ENCODE measurements at places on chromosomes 11 and 22.

DNA sequence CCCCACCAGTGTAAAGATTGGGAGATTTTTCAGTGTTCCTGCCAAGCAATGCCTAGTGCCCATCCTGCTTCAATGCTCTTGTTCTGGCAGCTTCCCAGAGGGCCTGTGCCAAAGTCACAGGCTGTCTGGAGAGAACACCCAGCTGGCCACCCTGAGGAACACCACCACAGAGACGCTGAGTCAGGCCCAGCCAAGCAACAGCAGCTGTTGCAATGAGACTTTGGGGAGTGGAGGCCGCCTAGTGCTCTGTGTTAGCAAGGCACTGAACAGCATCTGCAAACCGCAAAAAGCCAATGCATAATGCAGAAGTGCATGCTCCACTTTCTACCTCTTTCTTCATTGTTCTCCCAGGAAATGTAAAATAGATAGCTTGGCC, 168.1 kb downstream of the NXPE2 start:
- DNase-seq: no peak

DNA sequence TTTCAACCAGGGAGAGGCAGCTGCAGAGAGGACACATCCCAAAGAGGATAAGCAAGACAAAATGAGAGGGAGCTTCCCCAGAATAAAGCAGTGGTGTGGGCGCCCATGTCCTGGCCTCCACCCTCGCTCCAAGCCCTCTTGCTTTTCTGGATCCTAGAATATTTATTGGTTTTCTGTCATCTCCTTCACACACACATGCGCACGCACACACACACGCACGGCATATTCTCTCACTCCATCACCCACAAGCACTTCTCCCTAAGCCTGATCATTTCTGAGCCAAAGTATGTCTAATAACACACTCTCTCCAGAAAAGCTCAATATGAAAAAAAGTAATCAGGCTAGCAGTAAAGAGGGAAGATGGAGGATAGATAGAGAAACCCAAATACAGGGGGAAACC, 7.6 kb downstream of the IGSF9B start:
- no peak for DNase-seq

DNA sequence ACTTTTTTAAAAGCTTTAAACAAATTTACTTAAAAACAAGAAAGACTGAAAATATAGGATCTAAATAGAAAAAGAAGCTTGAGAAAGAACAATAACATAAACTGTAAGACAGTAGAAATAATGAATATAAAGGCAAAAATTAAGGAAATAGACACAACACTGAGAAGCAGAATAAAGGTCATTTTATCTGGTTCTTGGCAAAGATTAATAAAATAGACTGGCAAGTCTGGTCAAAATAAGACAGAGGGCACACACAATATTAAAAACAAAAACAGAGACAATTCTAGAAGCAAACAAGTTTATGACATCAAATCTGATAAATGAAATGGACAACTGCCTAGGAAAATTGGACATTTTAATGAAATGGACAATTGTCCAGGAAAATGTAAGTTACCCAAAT, 105.8 kb downstream of the ATG16L2 start:
- no peak for DNase-seq

- DNase-seq: no peak
Observed at GRCh38 chr11:125348674-125349309, 147.3 kb downstream of the FEZ1 start.

GRCh38 chr11:39205236-39205995, 2254.0 kb downstream of the LRRC4C start:
- DNase-seq: no peak

- DNase-seq: no peak
Observed at GRCh38 chr11:60377401-60378136, 763 bp upstream of the MS4A7 start.

GRCh38 chr11:111388420-111388819, 9.3 kb upstream of the POU2AF1 start:
- DNase-seq: no peak

- DNase-seq: no peak
Observed at GRCh38 chr11:36191941-36192340, 97.3 kb downstream of the COMMD9 start.

- no peak for DNase-seq
Observed at GRCh38 chr11:107707807-107708206, 4.0 kb downstream of the SLN start.

- no peak for DNase-seq
Observed at GRCh38 chr11:128949791-128950454, 7.3 kb upstream of the TP53AIP1 start.

DNA sequence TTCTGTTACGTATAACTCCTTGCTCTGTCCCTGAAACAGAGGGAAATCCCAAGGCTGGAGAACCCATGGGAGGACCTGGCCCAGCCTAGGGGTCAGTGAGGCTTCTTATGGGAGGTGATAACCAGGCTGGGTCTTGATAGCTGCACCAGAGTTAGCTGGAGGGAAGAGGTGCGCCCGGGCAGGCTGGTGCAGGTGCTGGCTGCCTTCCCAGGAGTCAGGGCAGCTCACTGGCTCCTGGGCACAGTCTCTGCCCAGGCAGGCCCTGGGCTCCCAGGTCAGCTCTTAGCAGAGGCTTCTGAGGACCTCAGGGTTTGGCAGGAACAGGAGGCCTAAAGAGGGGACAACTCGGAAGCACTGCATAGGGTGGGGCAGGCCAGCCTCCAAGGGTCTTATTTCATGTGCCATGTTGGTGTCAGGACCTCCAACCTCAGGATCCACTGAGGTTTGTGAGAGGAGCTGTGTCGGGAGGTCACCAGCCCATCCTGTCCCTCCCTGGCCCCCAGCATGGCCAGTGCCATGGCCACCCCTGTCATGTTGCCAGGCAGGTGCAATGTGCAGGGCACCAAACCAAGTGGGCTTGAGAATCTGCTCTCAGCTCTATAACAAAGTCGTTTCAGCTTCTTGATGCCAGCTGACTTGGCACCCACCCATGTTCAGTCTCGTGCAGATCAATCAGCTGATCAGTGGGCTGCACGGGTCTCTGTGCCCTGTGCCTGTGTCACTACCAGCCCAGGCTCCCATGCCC, 20.5 kb upstream of the CELSR1 start:
- no peak for DNase-seq

DNA sequence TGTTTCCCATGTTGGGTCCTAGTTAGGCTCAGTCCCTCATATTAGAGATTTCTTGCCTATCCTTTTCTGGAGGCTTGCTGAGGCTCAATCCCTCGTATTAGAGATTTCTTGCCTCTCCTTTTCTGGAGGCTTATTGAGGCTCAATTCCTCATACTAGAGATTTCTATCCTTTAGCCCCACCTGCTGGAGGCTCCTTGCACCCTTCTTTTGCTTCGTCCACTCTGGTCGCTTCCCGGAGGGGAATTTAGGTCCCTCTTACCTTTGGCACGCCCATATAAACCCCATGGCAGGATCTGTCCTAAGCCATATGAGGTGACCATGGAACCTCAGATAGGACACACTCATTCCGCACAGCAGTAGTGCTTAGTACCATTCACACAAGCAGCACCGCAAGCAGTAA, 15.9 kb downstream of the CYP2D6 start:
- DNase-seq: no peak

DNA sequence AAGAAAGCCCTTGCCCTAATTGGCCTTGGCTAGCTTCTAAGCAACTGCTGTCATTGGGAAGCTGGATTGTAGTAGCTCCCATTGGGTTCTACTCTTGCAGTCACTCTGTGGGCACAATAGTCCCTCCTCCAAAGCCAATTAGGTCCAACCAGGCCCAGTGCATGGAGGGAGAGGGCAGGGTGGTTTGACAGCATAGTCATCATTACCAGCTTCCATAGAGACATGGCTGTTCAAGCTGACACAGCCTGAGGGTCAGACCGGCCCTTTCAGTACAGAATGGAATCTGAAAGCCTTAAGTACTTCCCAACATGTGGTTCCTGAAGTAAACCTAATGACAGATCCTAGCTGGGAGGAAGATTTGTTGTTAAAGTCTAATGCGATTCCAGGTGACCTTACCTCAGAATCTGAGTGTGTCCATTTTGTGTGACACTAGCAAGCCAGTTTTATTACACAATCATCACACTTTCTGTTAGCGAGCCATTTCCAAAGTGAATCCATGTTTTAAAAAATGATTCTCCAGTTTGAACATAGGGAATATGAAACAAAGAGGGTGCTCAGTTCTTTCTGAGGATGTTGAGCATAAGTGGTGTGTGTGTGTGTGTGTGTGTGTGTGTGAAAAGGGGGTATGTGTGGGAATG, 6.9 kb downstream of the PLET1 start:
- DNase-seq: no peak

- DNase-seq: no peak
Observed at GRCh38 chr11:106986261-106986660, 32.0 kb downstream of the GUCY1A2 start.

DNA sequence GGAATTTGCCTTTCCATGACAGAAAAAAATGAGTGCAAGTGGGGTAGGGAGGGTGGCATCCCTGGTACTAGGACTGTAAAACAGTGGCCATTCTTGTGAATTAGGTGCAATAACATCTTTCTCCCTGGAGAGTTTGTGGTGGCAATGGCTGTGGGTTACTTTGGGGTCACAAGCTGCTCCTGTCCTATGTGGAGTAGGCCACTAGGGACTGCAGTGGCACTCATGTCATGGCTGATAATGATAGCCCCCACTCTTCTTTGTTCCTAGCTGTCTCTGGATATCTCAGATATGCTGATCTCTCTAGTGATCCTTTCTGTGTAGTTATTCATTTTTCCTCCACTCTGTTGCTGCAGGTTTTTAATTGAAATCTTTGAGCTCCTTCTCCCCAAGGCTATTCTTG, 270.5 kb upstream of the CHORDC1 start:
- DNase-seq: no peak

- DNase-seq: no peak
Observed at GRCh38 chr22:42967933-42968332, 47.0 kb downstream of the PACSIN2 start.

- DNase-seq: no peak
Observed at GRCh38 chr11:1235306-1235900, 12.5 kb downstream of the MUC5B start.

GRCh38 chr22:49586873-49587272, 240.8 kb downstream of the BRD1 start:
- DNase-seq: no peak

DNA sequence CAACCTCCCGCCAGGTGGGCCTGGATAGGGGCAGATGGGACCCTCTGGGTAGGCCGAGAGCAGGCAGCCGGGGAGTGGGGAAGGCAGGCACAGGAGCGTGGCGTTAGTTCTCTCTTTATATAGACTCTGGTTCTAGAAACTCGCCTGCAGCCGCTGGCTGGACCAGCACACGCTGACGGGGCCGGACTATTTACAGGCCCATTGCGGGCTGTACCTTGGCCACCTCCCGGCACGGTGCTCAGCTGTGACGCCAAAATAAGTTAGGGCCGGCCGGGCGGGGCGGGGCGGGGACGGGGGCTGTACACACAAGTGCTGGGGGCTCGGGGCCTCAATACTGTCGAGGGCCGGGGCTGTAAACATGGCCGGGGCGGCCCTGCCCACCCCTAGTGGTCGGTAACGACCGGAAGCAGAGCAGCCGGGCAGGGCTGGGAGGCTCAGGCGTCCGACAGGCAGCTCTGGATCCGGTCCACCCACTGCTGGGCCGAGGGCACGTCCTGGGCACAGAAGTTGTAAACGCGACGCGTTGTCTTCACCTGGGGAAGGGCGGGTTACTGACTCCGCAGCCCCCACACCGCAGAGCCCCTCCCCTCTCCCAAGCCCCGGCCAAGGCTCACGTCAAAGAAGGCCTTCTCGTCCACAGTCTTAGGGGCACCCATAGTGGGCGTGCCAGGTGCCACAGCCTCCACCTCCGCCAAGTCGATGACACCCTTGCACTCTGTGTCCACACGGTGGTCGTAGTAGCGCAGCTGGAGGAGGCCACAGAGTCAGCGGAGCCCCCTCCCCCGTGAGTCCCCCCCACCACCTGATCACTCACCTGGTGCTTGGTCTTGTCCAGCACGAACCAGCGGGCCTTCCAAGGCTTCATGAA, 27.9 kb downstream of the SBF1 start:
- no peak for DNase-seq

DNA sequence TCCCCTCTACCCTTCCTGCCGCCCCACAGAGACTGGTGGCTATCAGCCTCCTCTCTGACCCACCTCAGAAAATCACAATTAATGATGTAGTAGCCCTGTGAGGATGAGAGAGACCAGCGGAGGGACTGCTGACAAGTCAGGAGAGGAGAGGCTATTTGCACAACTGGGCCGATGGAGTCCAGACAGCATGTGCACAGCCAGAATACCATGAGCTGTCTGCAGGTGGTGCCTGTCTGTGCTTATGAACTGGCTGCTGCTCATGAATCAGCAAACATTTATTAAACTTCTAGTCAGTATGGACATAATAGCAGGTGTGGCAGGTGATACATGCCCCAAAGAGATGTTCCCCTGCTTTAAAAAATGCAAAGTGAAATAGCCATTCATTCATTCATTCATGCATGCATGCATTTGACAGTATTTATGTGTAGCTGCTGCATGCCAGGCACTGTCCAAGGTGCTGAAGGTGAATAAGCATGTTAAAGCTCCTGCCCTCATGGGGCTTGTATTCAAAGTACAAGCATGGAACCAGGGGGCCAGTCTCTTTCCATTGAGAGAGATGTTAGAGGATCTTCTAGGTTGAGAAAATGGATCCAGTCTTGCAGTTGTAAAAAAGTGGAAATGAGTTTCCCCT, 141.3 kb downstream of the GRIK4 start:
- DNase-seq: no peak

- no peak for DNase-seq
Observed at GRCh38 chr11:67372993-67373647, at the start of gene CLCF1. Gene CLCF1, minus strand, starts transcription at chr11:67373598. Its CDS starts 59 bp downstream, at chr11:67373539.

DNA sequence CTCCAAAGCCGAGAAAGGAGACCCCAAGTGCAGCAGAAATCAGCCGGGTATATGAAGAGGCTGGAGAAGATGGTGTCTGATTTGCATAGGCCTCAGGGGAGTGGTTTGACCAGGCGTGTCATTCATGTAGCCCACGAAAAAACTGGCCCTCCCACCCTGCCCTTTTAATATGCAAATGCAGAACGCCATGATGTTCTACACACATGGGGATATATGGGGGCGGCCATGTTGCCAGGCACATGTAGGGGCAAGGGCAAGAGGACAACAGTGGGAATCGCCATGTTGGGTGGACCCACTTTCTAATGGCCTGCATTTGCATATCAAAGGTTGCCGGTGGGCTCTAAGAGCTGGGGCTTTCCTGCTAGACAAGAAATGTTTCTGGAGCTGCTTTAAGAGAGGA, 86.4 kb downstream of the ISX start:
- DNase-seq: no peak

DNA sequence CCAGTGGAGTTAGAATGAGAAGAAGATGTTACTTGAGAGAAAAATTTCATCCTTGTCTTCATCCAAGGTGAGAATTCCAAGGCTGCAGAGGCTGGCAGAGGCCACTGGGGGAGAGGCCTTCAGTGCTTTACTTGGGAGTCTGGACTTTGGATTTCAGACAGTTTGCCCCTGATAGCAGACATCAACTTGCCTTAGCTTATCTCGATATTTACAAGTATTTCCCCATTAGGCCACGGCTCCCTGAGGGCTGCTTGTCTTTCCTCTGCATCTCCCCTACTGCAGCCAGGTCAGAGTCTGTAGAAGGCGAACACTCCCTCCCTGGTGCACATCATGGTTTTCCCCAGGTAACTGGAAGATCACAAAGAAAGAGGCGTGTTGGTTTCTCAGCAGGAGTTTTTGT, 29.9 kb upstream of the BSX start:
- no peak for DNase-seq

- DNase-seq: no peak
Observed at GRCh38 chr11:119344291-119345010, 2.1 kb downstream of the MFRP start.

- no peak for DNase-seq
Observed at GRCh38 chr11:12860827-12861226, 148.3 kb upstream of the RASSF10 start.

All from stimulated activated CD4-positive, alpha-beta T cell treated with anti-CD3 and anti-CD28 coated beads, Interleukin-1b, Interleukin-23, amount 100 ng/mL, for 1 hour (primary cell).